ENCODE measurements at places on chromosomes 7 and 10.

DNA sequence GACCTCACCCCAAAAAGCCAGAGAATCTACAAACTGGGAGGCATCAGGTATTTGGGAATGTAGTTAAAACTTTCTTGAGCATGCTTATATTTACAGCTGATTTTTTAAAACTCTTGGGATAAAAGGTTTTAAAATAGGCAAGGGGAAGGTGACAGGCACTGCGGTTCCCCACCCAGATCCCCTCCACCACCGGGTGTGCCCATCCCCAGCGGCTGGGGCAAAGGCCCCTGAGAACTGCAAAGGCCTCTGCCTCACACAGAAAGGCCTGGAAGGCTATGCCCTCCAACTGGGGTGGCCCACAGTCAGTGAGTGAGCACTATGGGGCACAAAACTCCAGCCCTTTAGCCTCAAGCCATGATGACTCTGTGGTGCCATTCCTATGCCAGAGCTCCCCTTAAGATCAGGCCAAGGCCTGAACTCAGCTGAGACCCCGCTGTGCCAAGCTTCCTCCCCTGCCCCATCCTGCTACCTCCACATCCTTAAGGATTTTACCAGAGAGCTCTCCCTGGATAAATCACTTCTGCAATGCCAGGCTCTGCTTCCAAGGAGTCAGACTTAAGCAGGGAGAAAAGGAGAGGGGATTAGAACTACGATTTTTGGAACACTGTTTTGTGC is 299.1 kb downstream of the GRID1 start:
- DNase-seq = no peak

- DNase-seq = peak; percentile 61
These were observed 7.7 kb downstream of the SLC37A3 start for GRCh38 chr7:140390466-140391190.

DNA sequence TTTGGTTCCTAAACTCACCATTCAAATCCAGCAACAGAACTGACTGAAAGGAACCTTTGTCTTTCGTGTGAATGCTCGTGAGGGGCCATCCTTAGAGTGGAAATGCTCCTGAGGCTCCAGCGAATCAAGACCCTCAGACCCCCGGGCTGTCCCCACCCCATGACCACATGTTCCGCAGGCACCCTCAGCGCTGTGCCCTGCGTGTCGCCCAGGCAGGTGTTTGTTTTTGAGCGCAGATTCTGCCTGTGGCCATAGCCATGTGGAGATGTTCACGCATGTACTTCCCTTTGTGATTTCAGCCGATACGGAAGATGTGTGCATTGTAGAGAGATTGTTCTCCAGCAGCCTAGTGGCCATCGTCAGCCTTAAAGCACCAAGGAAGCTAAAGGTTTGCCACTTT is 24.2 kb downstream of the WIPI2 start:
- no peak for DNase-seq

DNA sequence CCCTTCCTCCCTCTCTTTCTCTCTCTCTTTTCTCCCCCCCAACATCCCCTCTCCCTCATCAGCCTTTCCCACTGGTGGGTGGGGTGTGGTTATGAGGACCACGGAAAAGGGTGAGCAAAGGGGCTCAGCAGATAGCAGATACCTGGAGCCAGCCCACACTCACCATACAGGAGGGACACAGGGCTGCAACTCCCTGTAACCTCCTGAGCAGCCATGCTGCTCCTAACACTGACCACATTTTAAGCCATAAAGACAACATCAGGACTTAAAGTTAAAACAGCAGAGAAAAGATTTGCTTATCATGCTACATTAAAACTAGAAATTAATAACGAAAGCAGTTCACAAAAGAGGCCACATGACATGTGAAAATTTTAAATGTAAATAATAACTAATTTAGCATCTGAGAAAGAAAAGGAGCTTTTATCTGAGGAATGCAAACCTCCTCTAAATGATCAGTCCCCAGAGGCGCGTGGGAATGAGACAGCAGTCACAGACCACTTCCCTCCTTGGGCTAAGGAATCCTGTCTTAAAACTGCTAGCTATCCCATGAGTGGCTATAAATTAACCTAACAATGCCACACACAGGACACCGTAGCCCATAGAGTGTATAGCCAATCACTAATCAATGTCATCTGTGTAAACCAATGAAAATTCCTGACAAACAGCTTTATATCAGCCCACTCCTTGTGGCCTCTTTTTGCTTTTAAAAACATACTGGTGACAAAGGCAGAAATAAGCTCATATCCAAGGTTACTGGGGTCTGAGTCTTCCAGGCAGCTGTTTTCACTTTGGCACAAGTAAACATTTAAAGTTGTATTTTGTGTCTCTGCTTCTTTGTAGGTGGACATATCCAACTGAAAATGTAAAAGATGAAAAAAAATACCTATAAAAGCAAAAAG is 33.3 kb downstream of the PKD1L1 start:
- DNase-seq = no peak

DNA sequence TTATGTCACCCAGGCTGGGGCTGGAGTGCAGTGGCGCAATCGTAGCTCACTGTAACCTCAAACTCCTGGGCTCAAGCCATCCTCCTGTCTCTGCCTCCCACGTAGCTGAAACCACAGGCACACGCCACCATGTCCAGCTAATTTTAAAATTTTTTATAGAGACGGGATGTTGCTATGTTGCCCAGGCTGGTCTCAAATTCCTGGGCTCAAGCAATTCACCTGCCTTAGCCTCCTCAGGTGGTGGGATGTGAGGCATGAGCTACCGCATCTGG is 123.2 kb upstream of the PARD3 start:
- no peak for DNase-seq

- no peak for DNase-seq
These were observed 88.9 kb upstream of the PAX2 start for GRCh38 chr10:100656454-100656853.

DNA sequence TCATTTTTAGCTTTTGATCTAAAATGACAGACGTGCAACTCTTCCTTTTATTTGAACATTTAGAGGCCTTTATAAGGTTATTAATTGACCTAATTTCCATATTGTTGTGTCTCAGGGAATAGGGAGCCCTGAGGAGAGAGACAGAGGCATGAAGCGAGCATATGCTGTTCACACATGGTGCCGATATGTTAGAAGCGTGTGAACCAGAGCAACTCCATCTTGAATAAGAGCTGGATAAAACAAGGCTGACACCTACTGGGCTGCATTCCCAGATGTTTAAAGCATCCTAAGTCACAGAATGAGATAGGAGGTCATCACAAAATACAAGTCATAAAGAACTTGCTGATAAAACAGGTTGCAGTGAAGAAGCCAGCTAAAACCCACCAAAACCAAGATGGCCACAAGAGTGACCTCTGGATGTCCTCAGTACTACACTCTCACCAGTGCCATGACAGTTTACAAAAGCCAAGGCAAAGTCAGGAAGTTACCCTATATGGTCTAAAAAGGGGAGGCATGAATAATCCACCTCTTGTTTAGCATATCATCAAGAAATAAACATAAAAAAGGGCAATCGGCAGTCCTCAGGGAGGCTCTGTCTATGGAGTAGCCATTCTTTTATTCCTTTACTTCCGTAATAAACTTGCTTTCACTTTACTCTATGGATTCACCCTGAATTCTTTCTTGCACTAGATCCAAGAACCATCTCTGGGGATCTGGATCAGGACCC is 80.1 kb downstream of the SEC61G start:
- no peak for DNase-seq

GRCh38 chr7:130372402-130373165 is 7.7 kb upstream of the CPA1 start:
- DNase-seq = no peak

GRCh38 chr10:45464958-45465567 is 91.0 kb downstream of the ALOX5 start:
- DNase-seq = peak; percentile 51

DNA sequence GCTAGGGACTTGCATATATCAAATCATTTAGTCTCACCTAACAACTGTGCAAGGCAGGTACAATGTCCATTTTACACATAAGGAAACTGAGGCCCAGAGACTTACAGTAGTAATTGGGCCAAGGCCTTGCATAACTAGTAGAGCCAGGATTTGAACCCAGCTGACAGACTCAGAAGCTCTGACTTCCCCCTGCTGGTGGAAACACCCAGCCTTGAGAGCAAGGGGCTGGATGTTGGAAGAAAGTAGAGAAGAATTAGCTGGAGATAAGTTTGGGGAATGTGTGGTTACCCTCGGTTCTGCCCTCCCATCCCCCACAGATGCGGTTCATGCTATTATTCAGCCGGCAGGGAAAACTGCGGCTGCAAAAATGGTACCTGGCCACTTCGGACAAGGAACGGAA is 2.0 kb downstream of the AP1S1 start:
- no peak for DNase-seq

DNA sequence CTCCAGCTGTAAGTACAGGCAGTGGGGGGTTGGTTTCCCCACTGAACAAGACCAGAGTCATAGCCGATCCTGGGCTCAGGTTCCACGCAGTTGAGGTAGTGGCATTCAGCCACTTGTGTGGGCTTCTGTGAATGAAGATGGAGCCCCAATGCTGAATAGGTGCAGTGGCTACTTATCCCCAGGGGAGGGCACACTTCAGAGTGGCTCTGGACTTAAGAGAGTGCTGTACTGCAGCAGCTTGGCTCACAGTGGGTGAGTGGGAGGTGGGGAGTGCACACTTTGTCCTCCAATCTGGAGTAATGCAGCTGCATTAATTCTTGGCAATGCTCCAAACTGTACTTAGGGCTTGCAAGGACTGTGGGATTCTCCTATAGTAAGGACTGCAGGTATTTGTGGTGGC is 81.9 kb downstream of the BUB3 start:
- no peak for DNase-seq

- DNase-seq = no peak
These were observed 30.8 kb downstream of the SH2B2 start for GRCh38 chr7:102317231-102318059.

GRCh38 chr10:44792119-44792775 is 118.9 kb upstream of the TMEM72 start:
- DNase-seq = no peak

GRCh38 chr10:79286318-79286951 is 60.8 kb upstream of the PPIF start:
- peak; percentile 92 for DNase-seq

DNA sequence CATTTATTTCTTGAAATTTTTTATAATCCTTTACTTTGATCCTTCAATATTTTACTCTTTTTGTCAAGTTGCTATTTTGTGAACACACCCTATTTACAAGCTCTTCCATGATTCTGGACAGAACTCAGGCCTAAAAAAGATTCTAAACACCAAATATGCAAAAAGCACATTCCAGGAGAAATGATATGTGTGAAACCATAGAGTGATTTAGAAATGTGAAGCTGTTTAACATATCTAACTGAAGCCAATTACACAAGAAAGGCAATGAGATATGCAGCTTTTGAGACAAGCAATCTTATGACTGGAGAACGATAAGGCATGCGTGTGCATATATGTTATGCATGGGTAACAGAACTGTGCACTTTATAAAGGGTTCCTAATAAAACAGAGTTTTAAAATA is 243.0 kb downstream of the CACNA2D1 start:
- no peak for DNase-seq

DNA sequence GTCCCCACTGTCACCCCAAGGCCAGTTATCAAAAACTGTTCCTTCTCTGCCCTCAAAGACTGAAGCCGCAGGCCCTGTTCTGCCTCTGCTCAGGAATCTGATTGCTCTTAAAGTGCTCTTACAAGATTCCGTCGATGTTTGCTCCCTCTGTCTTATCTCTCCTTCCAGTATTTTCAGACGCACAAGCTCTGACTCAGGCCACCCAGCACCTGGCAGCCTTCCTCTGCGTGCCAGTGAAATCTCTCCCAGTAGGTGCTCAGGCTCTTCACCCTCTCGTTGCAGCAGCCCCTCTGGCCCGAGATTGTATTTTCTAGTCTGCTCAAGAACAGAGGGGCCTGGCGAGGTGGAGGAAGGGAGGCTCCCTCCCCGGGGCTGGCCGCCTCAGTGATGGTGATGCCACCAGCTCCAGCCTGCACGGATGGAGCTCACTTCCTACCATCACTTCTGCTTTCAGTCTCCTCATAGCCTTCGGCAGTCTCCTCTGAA is 276.2 kb downstream of the USP6NL start:
- no peak for DNase-seq

GRCh38 chr7:134899729-134900128 is 86.6 kb upstream of the AGBL3 start:
- DNase-seq = no peak

- no peak for DNase-seq
These were observed 51.3 kb downstream of the TSPAN12 start for GRCh38 chr7:120806669-120807068.

- no peak for DNase-seq
These were observed 18.5 kb downstream of the MXI1 start for GRCh38 chr10:110225756-110226542.

DNA sequence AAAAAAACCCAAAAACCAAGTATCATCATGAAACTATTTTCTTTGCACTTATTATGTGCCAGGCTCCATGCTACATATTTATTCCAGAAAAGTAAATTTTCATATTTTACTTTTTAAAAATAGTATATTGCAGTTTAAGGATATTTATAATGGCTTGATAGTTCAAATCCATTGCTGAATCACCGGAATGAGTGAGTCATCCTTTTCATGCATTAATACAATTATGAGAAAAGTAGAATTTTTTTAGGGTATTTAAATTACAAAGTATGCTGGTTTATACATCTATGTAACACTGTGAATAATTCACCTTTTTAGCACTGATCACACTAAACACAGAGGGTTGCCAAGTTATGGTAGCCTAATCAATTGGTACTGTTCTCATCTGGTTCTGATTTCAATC is 54.3 kb downstream of the SLC16A9 start:
- no peak for DNase-seq

- no peak for DNase-seq
These were observed 673.3 kb downstream of the NXPH1 start for GRCh38 chr7:9106747-9107146.

GRCh38 chr10:8103543-8103942 is 49.1 kb downstream of the GATA3 start:
- DNase-seq = no peak

DNA sequence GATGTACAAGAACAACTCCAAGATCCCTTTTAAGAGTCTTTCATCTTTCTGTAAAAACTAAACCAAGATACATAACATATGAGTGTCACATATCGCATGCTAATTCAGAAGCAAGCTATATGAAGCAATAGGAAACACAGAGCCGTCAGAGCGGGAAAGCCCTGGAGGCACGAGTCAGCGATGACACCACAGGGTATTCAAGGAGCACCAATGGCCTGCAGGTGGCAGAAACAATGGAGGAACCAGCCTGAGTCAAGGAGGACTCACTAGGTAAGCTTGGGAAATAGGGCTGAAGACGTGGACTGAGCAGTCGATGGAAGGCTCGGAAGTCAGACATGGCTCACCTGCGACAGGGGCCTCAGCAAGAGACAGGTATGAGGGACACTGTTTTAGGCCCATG is 214.4 kb downstream of the FAM107B start:
- DNase-seq = no peak

DNA sequence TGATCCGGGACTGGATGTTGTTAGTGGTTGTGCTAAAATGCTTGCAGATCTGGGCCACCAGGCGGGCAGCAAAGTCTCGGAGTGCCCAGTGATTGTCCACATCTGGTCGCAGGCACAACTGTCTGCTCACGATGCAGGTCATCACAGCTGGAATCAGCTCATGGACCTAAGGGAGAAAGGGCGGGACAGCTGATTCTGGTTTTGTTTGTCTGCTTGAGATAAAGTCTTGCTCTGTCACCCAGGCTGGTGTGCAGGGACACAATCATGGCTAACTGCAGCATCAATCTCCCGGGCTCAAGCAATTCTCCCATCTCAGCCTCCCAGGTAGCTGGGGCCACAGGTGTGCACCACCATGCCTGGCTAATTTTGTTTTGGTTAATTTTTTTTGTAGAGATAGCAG is 8.0 kb downstream of the TAF6 start:
- DNase-seq = no peak

Data from GM12878 (cell line).